ENCODE measurements at places on chromosomes 6 and 20. TPM values are rescaled to one million over a fixed set of nuclear protein-coding genes. Genes with fewer than 3 reads are reported as not detected.

DNA sequence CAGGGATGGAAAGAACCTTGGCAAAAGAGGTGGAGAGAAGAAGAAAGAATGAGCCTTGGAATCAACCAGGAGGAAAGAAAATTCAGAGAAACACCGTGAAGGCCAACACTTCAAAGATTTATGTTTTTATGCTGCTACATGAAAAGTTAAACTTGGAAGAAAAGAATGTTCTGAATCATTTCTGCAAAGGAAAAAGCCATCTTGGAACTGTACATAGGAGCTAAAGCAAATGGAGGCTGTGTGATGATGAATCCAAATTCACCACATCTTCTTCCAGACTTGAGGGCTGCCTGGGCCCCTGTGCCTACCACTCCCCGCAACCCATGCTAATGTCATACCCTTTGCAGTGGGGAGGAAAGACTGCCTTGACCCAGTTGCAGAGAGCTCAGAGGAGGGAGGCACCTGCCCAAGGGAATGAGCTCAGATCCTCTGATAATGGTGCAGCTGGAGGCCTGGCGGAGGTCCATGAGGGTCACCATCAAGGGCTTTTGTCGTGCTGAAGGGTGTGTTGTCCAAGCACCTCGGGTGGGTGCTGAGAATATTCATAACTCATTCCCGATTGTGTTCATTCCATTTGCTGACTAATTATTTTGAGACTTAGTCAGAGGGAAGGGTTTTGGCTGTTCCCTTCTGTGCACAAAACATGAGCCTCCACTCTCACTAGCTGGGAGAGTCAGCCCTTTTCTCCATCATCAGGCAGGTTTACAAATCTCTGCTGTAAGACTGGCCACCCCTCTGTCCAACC lies 245.8 kb upstream of the JAG1 start:
- DNase-seq: peak; percentile 16

GRCh38 chr6:56742122-56742791 lies 99.6 kb upstream of the DST start:
- DNase-seq: no peak

The SAMD10 gene
- total RNA-seq: 2.3 TPM

The EGFL8 gene
- total RNA-seq: 3.7 TPM

GRCh38 chr20:8587810-8588209 lies 455.7 kb downstream of the PLCB1 start:
- no peak for DNase-seq

- peak; percentile 90 for DNase-seq
Measured at GRCh38 chr6:105810105-105810921, 275.8 kb upstream of the PRDM1 start.

The WFDC2 gene
- total RNA-seq: not detected

DNA sequence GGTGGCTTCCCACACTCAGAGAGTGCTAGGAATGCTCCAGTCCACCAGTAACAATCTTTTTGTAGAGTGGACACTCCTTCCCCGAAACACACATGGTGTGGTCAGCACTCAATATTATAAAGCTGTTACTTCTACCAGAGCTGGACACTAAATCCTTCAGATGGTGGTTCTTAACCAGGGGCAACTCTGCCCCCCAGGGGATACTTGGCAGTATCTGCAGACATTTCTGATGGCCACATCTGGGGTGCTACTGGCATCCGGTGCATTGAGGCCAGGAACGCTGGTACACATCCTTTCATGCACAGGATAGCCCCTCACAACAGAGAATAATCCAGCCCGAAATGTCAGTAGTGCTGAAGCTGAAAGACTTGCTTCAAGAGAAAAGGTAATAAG lies 124.4 kb downstream of the NFATC2 start:
- DNase-seq: no peak

GRCh38 chr6:89066940-89067646 lies 13.5 kb upstream of the PNRC1 start:
- DNase-seq: no peak

- no peak for DNase-seq
Measured at GRCh38 chr6:33050014-33050810, 23.2 kb downstream of the HLA-DPA1 start.

DNA sequence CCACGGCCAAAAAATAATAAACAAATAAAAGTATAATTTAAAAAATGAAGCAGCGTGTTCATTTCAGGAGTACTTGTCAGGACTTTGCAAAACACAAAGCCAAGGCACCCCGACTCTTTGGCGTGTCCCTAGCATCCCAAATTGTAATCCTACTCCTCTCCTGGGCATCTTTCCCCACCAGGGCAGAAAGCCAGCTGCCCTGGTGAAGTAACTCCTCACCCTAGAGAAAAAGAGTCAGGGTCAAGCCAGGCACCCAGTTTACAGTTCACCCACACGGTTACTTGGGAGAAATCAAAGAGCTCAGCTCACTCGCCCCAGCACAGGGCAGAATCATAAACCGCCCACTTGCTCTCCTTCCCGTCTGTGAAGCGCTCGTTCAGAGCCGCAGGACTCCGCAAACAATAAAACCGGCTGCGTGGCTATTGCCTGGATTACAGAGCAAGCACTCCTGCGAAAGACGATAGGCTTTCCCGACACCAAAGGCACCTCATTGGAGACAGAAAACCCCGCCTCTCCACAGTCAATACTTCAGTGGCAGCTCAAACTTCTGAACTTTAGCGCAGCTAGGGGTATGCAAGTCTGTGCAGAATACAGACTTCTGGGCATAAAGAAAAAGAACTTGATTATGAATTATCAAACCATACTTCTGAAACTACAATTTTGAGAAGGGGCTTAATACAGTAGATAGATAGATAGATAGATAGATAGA lies 73.0 kb upstream of the NHSL1 start:
- peak; percentile 70 for DNase-seq

The SLC22A23 gene
- 0.55 TPM for total RNA-seq

- DNase-seq: no peak
Measured at GRCh38 chr6:150327117-150327774, 41.6 kb upstream of the IYD start.

- DNase-seq: no peak
Measured at GRCh38 chr20:47747669-47748031, 37.6 kb downstream of the SULF2 start.

DNA sequence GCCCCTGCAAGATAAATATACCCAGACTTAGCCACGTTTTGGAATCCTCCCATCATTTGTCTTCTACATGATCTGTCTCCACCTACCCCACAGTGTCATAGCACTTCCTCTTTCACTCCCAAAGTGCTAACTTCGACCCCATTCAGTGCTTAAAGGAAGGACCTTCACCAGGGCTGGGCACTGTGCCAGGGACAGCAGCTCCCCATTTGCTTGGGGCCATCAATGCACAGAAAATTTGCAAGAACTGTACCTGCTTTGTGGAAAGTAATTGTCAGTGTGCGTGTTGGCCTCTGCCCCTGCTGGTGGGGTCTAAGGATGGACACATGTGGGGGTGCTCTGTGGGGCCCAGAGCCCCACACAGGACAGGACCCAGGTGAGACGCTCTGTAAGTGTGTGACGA lies 5.2 kb upstream of the BPIFA2 start:
- DNase-seq: no peak

GRCh38 chr20:54153041-54153327 lies 20.8 kb downstream of the CYP24A1 start:
- DNase-seq: no peak

The ERVFRD-1 gene
- total RNA-seq: not detected

Data from HFFc6 (cell line).